ENCODE measurements at places on chromosomes 6 and 20. TPM values are rescaled to one million over a fixed set of nuclear protein-coding genes. Genes with fewer than 3 reads are reported as not detected.

- no peak overlapping the region for H3K27ac ChIP-seq
- DNase-seq = no peak
- H3K27me3 ChIP-seq = no peaks in the 10 kb centered on the region
- no peak overlapping the region for H3K4me3 ChIP-seq
- H3K4me1 ChIP-seq = no peaks in the 10 kb centered on the region
These were observed 20.5 kb downstream of the SPAG4 start for GRCh38 chr20:35636095-35636494.

- H3K36me3 ChIP-seq = no peaks in the 10 kb centered on the region
- H3K4me1 ChIP-seq = no peaks in the 10 kb centered on the region
- H3K27ac ChIP-seq = no peak overlapping the region
- DNase-seq = no peak
- H3K27me3 ChIP-seq = no peaks in the 10 kb centered on the region
These were observed 44.4 kb downstream of the RNF144B start for GRCh38 chr6:18431581-18431980.

GRCh38 chr6:48818052-48818412 lies 645.0 kb downstream of the MMUT start:
- no peak for DNase-seq
- H3K36me3 ChIP-seq = no peaks in the 10 kb centered on the region
- H3K27ac ChIP-seq = no peak overlapping the region
- H3K4me1 ChIP-seq = no peaks in the 10 kb centered on the region

- H3K27ac ChIP-seq = no peak overlapping the region
- no peaks in the 10 kb centered on the region for H3K4me1 ChIP-seq
- H3K36me3 ChIP-seq = no peaks in the 10 kb centered on the region
- no peak overlapping the region for H3K4me3 ChIP-seq
These were observed 39.2 kb downstream of the SAMD3 start for GRCh38 chr6:130183271-130184222.

GRCh38 chr6:133248241-133249001 lies 7.3 kb downstream of the EYA4 start:
- peaks cover under 1% of the 10 kb centered on the region for H3K4me1 ChIP-seq
- H3K27ac ChIP-seq = no peak overlapping the region
- no peak for DNase-seq
- no peaks in the 10 kb centered on the region for H3K36me3 ChIP-seq
- no peak overlapping the region for H3K4me3 ChIP-seq

The CGAS gene
- 0.63 TPM for total RNA-seq

Measured in neural crest cell (in vitro differentiated cells).